DMS53 (cell line): ENCODE measurements at places on chromosomes 12 and 14.

DNA sequence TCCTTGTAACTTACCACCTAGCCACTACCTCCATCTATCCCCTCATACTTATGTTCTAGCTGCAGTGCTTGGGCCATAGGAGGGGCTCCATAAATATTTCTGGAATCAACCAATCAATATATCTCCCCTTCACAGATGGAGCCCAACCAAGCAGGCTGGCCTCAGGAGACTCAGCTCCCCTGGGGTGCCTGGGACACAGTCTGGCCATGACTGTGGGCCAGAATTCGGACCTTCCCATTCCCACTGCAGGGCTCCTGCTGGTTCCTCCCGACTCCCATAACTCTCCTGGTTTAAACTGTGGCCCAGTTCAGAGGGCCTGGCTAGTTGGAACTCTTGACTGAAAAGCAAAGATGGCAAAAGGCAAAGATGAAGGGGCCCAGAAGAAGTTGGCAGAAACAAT lies 13.0 kb downstream of the TTC7B start:
- DNase-seq: no peak

DNA sequence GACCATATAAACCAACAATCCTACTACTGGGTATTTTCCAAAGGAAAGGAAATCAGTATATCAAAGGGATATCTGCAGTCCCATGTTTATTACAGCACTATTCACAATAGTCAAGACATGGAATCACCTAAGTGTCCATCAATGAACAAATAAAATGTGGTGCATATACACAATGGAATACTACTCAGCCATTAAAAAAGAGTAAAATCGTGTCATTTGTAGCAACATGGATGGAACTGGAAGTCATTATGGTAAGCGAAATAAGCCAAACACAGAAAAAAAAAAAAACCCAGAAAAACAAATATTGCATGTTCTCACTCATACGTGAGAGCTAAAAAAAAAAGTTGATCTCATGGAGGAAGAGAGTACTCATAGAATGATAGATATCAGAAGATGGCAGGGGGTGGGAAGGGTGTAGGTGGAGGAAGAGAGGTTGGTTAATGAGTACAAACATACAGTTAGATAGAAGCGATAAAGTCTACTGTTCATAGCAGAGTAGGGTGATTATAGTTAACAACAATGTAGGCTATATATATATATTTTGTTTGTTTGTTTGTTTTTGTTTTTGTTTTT lies 49.3 kb downstream of the BCAT1 start:
- DNase-seq: peak; percentile 65

GRCh38 chr14:61266891-61267740 lies 14.0 kb downstream of the TMEM30B start:
- no peak for DNase-seq

GRCh38 chr14:49553892-49554291 lies 32.3 kb downstream of the RPS29 start:
- DNase-seq: peak; percentile 87

DNA sequence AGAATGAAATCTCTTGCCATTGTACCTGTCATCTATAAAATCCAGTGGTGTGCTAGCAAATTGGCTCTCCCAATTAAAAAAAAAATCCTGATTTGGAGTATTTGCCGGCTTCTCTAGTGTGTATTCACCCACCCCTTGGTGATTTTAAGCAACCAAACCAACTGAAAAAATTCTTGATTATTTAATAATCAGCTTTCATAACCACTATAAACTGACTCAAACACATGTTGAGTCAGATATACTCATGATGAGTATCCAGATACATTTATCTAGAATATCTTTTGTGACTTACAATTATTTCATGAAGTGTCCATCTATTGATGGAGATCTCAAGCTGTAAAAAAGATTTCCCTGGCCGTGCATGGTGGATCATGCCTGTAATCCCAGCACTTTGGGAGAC lies 205.4 kb downstream of the RASSF9 start:
- DNase-seq: no peak

DNA sequence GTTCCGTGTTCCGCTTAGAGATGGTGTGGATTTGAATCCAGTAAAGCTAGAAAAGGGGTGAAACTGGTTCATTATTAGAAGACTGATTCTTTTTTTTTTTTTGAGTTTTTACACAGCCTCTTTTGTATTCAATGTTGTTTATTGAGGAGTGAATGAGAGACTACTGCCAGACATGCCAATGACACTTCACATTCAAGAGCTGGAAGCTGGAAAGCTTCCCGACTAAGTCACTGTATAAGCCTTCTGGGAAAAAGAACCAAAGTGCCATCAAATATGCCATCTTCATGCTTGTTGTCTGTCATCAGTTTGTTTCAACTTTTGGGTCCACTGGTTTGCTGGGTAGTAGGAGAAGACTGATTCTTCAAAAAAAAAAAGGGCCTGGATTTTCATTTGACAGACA lies 164.8 kb downstream of the ATP23 start:
- DNase-seq: peak; percentile 24

GRCh38 chr12:3081886-3082285 lies 4.7 kb downstream of the TSPAN9 start:
- DNase-seq: no peak

DNA sequence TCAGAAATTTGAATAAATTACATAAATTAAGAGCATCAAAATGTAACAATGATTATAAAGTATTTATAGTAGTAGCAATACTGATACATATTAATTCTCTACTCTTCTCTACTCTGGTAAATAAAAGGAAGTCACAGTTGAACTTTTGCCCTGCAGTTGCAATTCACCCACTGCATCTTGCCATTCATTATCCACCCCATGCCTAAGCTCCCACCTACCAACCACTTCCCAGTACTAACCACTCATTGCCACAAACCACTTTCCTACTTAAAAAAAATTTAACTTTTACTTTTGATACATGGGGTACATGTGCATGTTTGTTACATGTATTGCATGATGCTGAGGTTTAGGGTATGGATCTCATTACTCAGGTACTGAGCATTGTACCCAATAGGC lies 174.0 kb downstream of the RASSF9 start:
- no peak for DNase-seq

DNA sequence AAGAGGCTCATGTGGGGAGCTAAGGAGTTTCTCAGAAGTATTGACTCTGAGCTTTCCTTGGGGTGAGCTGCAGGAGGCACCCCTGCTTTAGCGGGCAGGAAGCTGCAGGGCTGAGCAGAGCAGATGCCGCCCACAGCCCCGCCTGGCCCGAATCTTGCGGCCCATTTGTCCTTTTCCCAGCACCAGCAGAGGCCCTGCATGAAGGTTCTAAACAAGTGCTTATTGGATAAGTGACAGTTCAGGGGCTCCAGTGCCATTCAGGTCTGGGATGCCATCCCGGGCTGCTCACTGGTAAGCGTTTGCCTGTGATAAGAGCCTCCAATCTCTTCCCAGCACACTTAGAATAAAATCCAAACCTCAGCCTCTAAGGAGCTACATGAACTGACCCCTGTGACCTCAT lies 11.4 kb downstream of the RILPL1 start:
- no peak for DNase-seq

GRCh38 chr14:28896337-28896736 lies 129.8 kb downstream of the FOXG1 start:
- DNase-seq: no peak

DNA sequence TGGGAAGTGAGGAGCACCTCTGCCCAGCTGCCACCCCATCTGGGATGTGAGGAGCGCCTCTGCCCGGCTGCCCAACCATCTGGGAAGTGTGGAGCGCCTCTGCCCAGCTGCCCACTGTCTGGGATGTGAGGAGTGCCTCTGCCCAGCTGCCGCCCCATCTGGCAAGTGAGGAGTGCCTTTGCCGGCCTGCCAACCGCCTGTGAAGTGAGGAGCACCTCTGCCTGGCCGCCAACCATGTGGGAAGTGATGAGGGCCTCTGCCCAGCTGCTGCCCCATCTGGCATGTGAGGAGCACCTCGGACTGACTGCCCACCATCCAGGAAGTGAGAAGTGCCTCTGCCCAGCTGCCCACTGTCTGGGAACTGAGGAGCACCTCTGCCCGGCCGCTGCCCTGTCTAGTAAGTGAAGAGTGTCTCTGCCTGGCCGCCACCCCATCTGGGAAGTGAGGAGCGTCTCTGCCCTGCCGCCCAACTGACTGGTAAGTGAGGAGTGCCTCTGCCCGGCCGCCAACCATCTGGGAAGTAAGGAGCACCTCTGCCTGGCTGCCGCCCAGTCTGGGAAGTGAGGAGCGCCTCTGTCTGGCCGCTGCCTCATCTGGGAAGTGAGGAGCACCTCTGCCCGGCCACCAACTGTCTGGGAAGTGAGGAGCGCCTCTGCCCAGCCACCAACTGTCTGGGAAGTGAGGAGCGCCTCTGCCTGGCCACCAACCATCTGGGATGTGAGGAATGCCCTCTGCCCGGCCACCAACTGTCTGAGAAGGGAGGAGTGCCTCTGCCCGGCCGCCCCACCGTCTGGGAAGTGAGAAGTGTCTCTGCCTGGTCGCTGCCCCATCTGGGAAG lies 22.6 kb downstream of the FAR2 start:
- no peak for DNase-seq

DNA sequence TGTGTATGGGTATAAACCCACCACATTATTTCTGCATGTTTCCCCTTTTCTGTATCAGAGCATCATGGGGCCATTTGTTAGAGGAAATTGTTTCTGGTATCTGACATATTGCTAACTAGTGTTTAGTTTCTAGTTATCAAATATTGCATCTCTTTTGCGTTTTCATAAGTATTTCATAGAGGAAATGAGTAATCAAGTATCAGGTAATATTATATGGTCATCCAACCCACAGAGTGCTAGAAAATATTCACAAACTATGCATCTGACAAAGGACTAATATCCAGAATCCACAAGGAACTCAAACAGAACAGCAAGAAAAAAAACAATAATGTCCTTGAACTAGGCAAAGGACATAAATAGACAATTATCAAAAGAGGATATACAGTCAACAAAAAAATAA lies 258.9 kb upstream of the LRIG3 start:
- DNase-seq: no peak

DNA sequence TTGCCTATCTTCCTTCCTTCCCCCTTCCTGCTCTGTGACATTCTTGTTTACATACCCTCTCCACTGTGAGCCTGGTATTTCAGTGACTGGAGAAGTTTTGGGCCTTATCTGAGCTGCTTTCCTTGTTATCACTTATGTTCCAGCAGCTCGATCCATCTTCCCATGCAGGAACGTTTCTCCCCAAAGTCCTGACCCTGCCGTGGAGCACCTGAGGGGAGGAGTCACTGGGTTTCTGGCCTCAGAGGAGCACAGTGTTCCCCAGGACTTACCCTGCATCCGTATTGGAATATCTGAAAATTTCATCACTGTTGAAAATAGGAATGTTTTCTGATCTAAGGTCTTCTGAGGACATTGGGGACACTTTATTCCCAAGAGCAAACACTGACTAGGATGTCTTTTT lies 141.8 kb downstream of the CACNA1C start:
- no peak for DNase-seq

DNA sequence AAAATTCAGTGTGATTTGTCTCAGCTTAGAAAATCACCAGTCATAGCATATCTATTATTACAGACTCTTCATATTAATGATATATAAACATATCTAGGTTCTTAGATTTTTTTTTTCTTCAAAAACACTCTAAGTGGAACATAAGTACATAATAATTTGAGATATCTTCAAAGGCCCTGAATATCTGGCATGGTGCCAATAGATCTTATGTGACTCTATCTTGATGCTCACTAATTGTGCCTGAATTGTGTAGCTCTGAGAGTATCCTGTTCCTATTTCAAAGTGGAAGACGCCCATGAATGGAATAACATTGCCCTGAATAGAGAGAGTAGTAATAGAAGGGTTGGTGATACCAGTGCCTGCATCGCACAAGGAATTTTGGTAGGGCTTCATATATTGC lies 1312.7 kb upstream of the USP15 start:
- DNase-seq: peak; percentile 23
